NCI-H187 treated with DMSO at 0.1 percent for 48 hours (cell line): ENCODE measurements at places on chromosomes 2 and 18.

DNA sequence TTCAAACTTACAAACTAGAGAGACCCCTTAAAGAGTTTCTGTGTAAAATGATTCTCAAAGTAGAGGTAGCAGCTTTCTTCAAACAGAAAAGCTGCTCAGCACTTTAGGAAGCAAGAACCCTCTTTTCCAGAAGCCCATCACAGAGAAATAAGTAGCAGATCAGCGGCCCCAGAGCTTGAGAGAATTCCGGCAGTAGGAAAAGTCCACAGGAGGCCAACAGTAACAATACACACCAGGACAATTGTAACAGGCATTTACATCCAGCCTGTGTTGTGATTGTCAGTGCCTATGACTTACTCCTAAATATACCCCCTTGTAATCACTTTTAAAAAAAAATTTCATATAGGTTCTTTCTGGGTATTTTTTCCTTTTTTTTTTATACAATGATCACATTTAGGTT, 161.4 kb upstream of the ACVR2A start:
- DNase-seq, result no peak

DNA sequence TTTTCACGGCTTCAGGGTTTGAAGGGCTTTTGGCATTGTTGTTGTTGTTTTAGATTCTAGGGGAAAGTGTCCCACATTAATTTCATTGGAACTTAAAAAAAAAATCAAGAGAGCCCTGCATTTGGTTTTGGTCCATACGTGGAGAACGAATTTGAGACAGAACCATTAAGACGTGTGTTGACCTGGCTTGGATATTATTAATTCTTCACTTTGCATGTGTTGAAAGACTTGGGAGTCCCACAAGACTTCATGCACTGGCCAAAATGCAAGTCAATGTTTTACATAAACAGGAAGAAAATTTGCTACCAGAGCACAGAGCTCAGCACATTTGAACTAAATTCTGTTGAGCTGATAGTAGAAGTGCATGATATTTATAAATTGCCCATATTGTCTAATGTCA, 761.2 kb upstream of the ACVR2A start:
- DNase-seq, result no peak

GRCh38 chr2:37415128-37415820, 70.8 kb downstream of the QPCT start:
- no peak for DNase-seq

DNA sequence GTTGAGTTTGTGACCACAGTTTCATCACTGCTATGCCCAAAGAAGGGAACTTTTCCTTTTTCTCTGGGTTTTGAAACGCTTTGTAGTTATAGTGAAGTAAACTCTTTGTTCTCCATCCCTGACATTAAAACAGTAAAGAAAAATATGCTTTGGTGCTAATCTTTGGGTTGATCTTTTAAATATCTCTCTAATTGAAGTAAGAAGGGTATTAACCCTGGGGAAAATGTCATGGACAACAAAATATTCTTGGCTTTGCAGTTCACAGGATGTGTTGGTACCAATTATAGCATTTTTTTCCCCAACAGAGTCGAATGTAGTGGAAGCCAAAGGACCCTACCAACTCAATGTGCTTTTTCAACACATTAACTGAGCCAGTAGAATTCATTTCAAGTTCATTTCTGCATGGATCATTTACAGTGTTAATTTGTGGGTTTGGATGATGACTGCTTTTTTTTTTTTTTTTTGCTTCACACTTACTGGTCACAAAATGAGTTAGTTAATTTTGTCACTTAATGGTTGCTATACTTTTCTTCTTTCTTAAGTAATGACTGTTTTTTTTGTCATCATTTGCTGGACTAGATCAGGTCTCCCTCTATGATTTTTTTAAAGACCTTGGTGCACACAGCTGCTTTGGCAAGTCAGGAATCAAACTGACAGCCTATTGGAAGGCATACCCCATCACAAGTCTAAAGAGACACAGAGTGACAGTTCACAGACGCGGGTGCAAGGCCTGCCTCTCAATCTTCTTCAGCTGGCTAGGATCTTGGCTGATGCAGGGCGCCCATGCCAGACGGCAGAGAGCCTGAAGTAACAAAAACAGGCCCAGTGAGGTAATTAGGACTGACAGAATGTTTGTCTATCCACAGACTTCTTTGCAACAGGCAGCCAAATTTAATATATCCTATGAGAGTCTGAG, 98.8 kb upstream of the MMADHC start:
- no peak for DNase-seq

- DNase-seq, result no peak
Observed at GRCh38 chr2:126864861-126865260, 33.8 kb upstream of the TEX51 start.

DNA sequence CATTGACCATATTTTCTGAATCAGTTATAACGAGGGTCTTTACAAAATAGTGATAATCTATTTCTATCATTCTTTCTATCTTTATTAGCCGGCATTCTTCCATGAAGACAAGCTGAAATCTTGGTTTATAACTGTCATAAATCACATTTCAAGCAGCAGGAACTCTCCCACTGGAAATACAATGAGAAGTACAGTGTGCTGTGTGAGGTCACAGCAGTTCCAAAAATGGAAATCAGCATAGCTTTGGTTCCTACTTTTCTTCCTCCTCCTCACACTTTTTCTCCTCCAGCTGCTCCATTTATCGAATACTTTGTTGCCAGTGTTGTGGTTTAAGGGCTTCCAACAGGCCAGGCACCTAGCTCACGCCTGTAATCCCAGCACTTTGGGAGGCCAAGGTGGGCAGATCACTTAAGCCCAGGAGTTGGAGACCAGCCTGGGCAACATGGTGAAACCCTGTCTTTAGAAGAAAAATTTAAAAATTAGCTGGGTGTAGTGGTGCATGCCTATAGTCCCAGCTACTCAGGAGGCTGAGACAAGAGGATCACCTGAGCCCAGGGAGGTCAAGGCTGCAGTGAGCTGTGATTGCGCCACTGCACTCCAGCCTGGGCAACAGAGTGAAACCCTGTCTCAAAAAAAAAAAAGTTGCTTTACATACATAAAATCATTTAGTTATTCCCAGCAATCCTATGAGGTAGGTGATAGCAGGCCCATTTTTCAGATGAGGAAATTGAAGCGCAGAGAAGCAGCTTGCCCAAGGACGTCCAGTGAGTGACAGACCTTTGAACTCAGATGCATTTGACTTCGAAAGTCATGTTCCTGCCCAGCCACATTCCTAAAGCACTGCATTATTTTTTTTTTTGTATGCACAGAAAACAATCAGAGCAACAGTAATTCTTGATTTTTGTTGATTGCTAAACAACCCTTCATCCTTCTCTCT, 34.0 kb upstream of the GPR55 start:
- no peak for DNase-seq

GRCh38 chr2:10834068-10834655, 21.6 kb upstream of the PDIA6 start:
- no peak for DNase-seq

GRCh38 chr2:795531-796041, 118.4 kb upstream of the TMEM18 start:
- no peak for DNase-seq

- no peak for DNase-seq
Observed at GRCh38 chr18:7742224-7742623, 175.1 kb downstream of the PTPRM start.

DNA sequence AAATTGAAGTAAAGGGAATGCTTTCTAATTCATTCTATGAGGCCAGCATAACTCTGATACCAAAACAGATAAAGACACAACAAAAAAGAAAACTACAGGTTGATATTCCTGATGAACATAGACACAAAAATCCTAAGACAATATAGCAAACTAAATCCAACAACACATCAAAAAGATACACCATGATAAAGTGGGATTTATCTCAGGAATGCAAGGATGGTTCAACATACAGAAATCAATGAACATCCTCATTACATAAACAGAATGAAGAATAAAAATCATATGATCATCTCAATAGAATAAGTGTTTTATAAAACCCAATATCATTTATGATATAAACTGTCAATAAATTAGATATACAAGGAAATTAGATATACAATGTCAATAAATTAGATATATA, 65.7 kb downstream of the ZSWIM2 start:
- no peak for DNase-seq

GRCh38 chr2:128271911-128272600, 46.6 kb downstream of the HS6ST1 start:
- DNase-seq, result no peak

- DNase-seq, result no peak
Observed at GRCh38 chr2:190575263-190575662, 40.7 kb upstream of the NEMP2 start.

DNA sequence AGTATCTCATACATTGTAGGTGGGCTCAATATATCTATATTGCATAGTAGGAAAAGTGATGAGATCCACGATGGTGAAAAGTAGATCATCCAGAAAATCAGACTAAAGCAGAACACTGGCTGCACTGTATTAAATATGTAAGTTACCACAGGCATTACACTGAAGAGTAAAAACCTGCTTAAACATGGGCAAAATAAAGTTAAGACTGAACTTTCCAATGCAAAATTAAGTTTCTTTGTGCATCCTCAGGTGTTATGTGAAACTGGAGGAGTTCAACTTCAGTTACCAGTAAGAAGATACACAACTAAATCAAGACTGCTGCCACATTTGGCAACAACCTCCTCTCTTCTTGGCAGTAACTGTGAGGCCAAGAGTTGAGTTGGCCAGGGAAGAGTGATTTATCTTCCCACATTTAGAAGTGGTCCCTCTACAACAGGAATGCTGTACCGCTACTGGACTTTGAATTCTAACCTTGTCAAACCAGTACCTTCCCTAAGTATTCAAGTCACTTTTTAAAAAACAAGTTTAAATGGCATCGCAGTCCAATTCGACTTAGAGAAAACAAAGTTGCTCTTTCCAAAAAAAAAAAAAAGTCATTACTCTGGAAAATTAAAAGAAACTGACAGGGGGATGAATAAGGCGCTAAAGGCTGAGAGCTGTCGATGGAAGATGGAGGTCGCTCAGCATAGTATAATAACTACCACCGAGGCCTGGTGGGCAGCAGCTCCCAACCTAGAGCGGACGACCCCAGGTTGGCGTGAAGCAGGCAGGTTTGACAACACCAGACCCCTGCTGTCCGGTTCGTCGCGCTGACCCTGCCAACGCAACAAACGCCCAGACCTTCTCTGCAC, 1.1 kb downstream of the MAP4K3 start:
- no peak for DNase-seq

DNA sequence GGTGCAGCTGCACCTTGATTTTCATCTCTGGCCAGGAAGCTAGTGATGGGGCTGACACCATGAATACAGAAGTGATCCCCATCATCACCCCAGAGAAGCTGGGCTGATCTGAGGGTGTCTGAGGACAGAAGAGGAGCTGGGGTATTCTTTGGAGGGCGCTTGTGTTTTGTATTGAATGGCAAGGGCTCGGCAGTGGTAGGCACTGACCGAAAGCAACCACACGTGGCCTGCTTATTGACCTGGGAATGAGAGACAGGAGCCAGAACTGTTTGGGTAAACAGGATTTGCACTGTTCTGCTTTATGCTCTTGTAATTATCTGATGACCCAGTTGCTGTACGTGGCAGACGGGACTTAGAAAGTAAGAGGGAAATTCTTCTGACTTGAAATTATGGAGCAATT, 62.6 kb upstream of the RPL31 start:
- no peak for DNase-seq
